Substantia nigra (tissue), 51 donors: ENCODE measurements at places on chromosomes 6 and 20.

GRCh38 chr20:10318291-10319024 is 99.8 kb downstream of the SNAP25 start:
- no peak for DNase-seq

DNA sequence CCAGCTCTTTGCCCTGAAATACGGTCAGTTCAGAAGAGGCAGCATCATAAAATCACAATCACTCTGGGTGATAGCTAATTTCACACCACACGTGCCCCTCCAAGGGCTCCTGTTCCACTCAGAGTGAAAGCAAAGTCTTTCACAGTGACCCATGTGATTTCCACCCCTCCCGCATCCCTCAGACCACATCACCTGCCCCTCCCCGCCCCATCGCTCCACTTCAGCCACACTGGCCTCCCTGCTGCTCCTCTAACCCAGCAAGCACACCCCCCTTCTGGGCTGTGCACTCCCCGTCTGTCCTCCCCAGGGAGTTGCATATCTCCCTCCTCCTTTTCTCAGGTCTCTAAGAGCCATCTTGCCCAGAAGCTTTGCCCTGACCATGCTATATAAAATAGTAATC is 74.5 kb downstream of the PSMG4 start:
- no peak for DNase-seq

- no peak for DNase-seq
Measured at GRCh38 chr20:18092890-18093289, 35.2 kb upstream of the OVOL2 start.

DNA sequence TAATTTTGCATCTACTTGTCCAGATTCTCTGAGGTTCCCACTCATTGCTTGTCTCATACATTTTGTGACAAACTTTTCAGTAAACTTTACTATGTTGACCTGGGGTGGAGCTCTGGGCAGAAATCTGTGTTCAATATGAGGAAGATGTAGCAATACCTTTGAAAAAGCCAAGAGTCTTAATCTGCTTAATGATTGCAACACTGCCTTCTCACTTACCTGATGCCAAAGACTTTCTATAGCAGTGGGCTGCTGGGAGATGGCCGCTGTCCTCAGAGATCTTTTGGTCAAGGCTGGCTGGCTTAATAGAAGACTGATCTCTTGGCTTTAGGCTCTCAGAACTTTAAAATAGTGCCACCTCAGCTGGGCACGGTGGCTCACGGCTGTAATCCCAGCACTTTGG is 70.1 kb upstream of the RBM24 start:
- no peak for DNase-seq

GRCh38 chr6:41724586-41725501 is 10.6 kb downstream of the TFEB start:
- no peak for DNase-seq

GRCh38 chr6:108927927-108928326 is 79.7 kb downstream of the ARMC2 start:
- no peak for DNase-seq

- DNase-seq: no peak
Measured at GRCh38 chr20:45070932-45071632, 29.8 kb downstream of the KCNS1 start.

- no peak for DNase-seq
Measured at GRCh38 chr20:54470697-54471096, 4.7 kb upstream of the DOK5 start.

DNA sequence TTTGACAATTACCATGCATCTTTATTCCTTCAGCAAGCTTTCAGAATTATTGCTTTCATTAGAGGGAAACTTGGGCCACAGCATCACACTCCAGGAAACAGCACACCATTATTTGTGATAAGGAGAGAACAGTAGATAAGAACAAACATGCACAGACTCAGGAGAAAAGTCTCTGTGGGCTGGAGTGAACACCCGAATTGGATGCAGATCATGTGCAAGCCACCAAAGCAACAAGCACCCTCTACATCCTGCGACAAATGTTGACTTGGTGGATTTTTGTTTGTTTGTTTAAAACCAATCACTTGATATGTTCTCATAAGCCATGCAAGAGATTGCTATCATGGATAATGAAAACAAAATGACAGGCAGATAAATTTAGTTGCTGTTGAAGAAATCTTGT is 67.7 kb upstream of the ZFP64 start:
- DNase-seq: no peak

DNA sequence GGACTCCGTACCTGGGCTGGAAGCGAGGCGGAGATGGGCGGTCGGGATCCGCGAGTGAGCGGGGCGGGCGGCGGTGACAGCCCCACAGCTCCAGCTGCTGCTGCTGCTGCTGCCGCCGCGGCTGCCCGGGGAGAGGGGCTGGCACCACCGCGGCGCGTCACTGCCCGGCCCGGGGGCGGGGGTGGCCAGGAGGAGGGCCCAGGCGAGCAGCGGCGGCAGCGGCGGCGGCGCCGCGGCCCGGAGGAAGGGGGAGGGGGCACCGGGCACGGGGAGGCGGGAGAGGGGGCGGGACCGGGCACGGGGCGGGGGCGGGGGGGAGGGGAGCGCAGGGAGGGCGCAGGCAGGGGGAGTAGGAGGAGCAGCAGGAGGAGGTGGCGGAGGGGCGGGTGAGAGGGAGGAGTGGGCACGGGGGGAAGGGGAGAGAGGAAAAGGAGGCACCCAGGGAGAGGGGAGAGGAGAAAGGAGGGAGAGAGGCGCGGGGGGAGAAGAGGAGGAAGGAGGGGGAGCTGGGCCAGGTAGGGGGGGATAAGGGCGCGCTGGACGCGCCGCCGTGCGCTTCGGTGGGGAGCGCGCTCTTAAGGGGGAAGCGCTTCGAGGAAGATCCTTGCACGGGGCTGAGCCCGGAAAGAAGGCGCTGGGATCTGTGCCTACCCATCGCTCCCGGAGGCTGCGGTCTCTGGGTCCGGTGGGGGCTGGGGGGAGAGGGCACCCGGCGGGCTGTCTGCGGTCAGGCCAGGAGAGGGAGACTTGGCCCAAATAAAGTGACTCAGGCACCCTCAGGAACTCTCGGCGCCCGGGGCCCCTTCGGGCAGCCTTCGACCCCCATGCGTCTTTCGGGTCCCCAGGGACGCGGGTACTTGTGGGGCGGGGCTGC is 101.5 kb downstream of the NOL4L start:
- peak; percentile 81 for DNase-seq

DNA sequence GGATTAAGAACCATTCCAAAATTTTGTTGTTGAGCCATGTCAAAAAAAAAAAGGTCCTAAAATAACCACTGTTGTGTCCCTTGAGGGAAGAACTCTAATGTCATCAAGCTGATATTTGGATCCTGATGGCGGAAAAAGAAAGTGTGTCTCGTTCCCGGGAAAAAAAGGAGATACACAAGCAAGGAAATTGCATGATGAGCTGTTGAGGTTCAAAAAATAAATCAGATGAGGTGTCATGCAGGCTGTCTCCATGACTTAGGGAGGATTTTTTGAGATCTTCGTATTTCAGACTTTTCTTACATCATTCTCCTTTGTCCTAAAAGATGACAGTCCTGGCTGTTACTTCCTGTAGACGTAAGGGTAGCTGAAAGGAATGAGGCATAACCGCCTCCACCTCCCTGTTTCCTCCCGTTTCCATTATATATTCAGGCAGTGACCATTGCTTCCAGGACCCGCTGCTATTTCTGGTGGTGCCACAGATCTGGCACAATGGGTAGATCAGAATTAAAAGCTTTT is 117.3 kb upstream of the TNFAIP3 start:
- no peak for DNase-seq
